Ovary (tissue), 10 donors: ENCODE measurements at places on chromosomes 7 and 10.

GRCh38 chr10:75400163-75400770 is 1.3 kb downstream of the ZNF503 start:
- H3K36me3 ChIP-seq = no peaks in the 10 kb centered on the region
- no peak for DNase-seq
- H3K4me3 ChIP-seq = peak overlapping the region; percentile 93
- H3K27me3 ChIP-seq = no peaks in the 10 kb centered on the region
- H3K4me1 ChIP-seq = peaks cover 3% of the 10 kb centered on the region
- H3K27ac ChIP-seq = peak overlapping the region; percentile 98

GRCh38 chr7:45685619-45686240 is 111.6 kb downstream of the ADCY1 start:
- H3K27me3 ChIP-seq = no peaks in the 10 kb centered on the region
- H3K4me1 ChIP-seq = no peaks in the 10 kb centered on the region
- H3K27ac ChIP-seq = no peak overlapping the region
- no peak overlapping the region for H3K4me3 ChIP-seq
- DNase-seq = no peak

GRCh38 chr7:66237906-66238772 is 33.0 kb downstream of the TPST1 start:
- no peaks in the 10 kb centered on the region for H3K36me3 ChIP-seq
- H3K4me1 ChIP-seq = peaks cover 9% of the 10 kb centered on the region
- DNase-seq = no peak

GRCh38 chr7:149228831-149229471 is 10.5 kb upstream of the ZNF212 start:
- H3K27ac ChIP-seq = no peak overlapping the region
- no peaks in the 10 kb centered on the region for H3K4me1 ChIP-seq
- H3K36me3 ChIP-seq = no peaks in the 10 kb centered on the region
- no peak overlapping the region for H3K4me3 ChIP-seq
- DNase-seq = no peak

GRCh38 chr10:49292565-49293207 is 6.3 kb upstream of the C10orf71 start:
- no peak overlapping the region for H3K4me3 ChIP-seq
- H3K27ac ChIP-seq = no peak overlapping the region
- H3K36me3 ChIP-seq = no peaks in the 10 kb centered on the region
- no peaks in the 10 kb centered on the region for H3K4me1 ChIP-seq
- H3K27me3 ChIP-seq = no peaks in the 10 kb centered on the region
